Stomach (tissue), 19 donors: ENCODE measurements at places on chromosomes 16 and 17. TPM values are rescaled to one million over a fixed set of nuclear protein-coding genes. Genes with fewer than 3 reads are reported as not detected.
A peak's percentile ranks its signal among the peaks of the same experiment; 100 is the strongest.

- H3K36me3 ChIP-seq, result no peaks in the 10 kb centered on the region
- H3K27ac ChIP-seq, result no peak overlapping the region
- H3K27me3 ChIP-seq, result no peaks in the 10 kb centered on the region
- no peak overlapping the region for H3K4me3 ChIP-seq
These were observed 44.7 kb upstream of the KCNJ16 start for GRCh38 chr17:70030371-70030770.

DNA sequence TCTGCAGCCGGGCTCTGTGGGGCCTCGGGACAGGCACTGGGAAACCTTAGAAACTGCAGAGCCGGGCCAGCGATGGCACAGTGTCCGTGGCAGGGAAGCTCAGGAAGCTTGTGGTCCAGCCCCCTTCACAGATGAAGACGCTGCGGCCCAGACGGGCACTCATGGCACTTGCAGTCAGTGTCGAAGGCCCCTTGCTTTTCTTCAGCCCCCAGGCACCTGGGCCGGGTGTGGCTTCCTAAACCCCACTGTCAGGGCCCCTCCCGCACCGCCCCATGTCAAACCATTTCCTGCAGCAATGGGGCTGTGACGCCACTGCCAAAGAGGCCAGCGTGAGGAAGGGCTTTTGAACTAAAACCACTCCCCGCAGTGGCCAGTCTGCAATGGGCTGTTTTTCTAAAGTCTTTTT lies 164.0 kb downstream of the LAT start:
- H3K4me3 ChIP-seq, result no peak overlapping the region
- peak; percentile 74 for DNase-seq
- no peaks in the 10 kb centered on the region for H3K4me1 ChIP-seq
- H3K27me3 ChIP-seq, result no peaks in the 10 kb centered on the region
- no peaks in the 10 kb centered on the region for H3K36me3 ChIP-seq
- H3K27ac ChIP-seq, result no peak overlapping the region

DNA sequence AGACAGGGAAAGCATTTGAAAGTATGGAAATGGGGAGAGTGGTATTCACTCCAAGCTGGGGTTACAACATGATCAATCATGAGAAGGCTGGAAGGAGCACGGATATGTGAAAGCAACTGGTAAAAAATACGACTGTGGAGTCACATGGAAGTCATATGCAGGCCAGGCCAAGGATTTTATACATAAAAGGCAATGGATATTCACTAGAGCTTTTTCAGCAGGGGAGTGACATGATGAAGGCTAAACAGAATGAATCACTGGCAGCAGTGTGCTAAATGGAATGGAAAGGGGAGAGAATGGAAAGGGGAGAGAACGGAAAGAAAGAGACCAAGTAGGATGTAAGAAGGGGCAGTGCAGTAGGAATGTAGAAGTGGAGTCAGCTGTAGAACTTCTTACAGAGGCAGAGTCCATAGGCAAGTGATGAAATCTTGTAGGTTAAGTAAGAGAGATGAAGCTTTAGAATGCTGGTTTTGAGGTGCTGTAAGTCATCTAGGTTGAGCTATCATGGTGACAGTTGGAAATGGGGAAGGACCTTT lies 13.0 kb upstream of the NETO2 start:
- no peaks in the 10 kb centered on the region for H3K27me3 ChIP-seq
- H3K4me3 ChIP-seq, result no peak overlapping the region
- H3K27ac ChIP-seq, result no peak overlapping the region
- H3K4me1 ChIP-seq, result no peaks in the 10 kb centered on the region

DNA sequence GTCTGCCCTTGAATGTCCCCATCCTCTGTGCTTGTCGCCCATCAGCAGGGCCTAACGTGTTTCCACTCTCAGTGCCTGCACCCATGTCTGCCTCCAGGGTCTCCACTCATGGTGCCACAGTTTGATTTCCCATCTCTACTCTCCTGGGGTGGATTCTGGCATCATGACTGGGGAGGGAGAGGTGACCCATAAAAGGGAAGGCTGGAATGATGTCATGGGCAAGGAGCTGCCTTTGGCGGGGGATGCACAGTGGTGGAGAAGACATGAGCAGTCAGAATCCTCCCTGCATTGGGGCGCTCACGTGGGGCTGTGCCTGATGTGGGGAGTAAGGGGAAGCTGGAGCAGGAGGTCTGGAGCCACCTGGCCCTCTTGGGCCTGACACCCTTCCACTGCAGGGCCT lies 100.9 kb downstream of the USP22 start:
- no peaks in the 10 kb centered on the region for H3K27me3 ChIP-seq
- H3K4me1 ChIP-seq, result peaks cover 9% of the 10 kb centered on the region
- H3K4me3 ChIP-seq, result no peak overlapping the region
- H3K27ac ChIP-seq, result no peak overlapping the region
- no peaks in the 10 kb centered on the region for H3K36me3 ChIP-seq

- DNase-seq, result no peak
- H3K4me3 ChIP-seq, result no peak overlapping the region
- H3K27me3 ChIP-seq, result no peaks in the 10 kb centered on the region
- H3K4me1 ChIP-seq, result peaks cover 31% of the 10 kb centered on the region
- H3K27ac ChIP-seq, result no peak overlapping the region
- H3K36me3 ChIP-seq, result no peaks in the 10 kb centered on the region
These were observed 10.7 kb upstream of the C1QL1 start for GRCh38 chr17:44978807-44979206.

GRCh38 chr17:30821871-30822723 lies 2.4 kb downstream of the CRLF3 start:
- H3K4me3 ChIP-seq, result no peak overlapping the region
- H3K27me3 ChIP-seq, result no peaks in the 10 kb centered on the region
- H3K27ac ChIP-seq, result no peak overlapping the region
- H3K36me3 ChIP-seq, result no peaks in the 10 kb centered on the region
- H3K4me1 ChIP-seq, result peaks cover 37% of the 10 kb centered on the region
- DNase-seq, result no peak

EIF1 gene
- 62.4 TPM for total RNA-seq

WFDC1 gene
- not detected for total RNA-seq

KRT34 gene
- total RNA-seq, result not detected

HBA1 gene
- 263 TPM for total RNA-seq

LYRM1 gene
- total RNA-seq, result 25.8 TPM

DNAI2 gene
- total RNA-seq, result not detected

CMTM2 gene
- not detected for total RNA-seq
